ENCODE measurements at places on chromosomes 13 and 19. TPM values are rescaled to one million over a fixed set of nuclear protein-coding genes. Genes with fewer than 3 reads are reported as not detected.

Gene CYTH2
- 42.3 TPM for total RNA-seq

DNA sequence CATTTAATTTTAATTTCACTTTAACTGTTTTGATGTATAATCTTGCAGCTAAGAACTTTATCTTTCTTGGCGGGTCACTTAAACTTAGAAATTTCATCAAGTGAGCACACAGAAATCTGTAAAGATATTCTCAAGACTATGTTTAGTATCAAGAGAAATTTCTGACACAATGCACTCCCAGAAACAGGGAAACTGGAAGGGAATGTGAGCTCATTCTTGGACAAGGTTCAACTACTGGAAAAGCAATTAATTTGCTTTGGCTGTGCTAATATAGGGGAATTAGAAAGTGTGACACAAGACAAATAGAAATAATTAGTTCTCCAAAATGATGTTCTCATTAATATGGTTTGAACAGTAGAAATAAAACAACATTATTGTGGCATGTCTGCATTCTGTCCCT lies 402.3 kb downstream of the DACH1 start:
- no peaks in the 10 kb centered on the region for H3K4me1 ChIP-seq
- no peak overlapping the region for H3K4me3 ChIP-seq
- no peaks in the 10 kb centered on the region for H3K27me3 ChIP-seq
- DNase-seq, result no peak

GRCh38 chr13:85879014-85879413 lies 79.8 kb upstream of the SLITRK6 start:
- no peak overlapping the region for H3K27ac ChIP-seq
- no peak for DNase-seq
- H3K4me3 ChIP-seq, result no peak overlapping the region
- H3K4me1 ChIP-seq, result no peaks in the 10 kb centered on the region

Gene FUT6
- not detected for total RNA-seq

GRCh38 chr13:106867249-106867648 lies 299.3 kb upstream of the ARGLU1 start:
- no peak overlapping the region for H3K27ac ChIP-seq
- H3K4me1 ChIP-seq, result no peaks in the 10 kb centered on the region
- DNase-seq, result no peak
- H3K4me3 ChIP-seq, result no peak overlapping the region

DNA sequence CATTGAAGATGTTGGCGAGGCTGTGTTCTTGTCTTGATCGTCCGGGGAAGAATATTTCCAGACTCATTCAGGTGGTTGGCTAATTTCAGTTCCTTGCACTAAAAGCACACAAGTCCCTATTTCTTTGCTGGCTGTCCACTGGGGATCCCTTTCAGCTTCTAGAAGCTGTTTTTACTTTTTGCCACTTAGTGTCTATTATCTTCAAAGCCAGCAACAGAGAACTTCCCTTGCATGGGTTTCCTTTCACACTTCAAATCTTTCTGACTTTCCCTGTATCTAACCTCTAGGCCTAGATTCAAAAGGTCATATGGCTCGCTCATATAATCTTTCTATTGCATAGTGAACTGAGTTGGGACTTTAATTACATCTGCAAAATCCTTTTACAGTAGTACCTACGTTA lies 215.3 kb upstream of the PCDH9 start:
- H3K36me3 ChIP-seq, result no peaks in the 10 kb centered on the region
- H3K27ac ChIP-seq, result no peak overlapping the region
- DNase-seq, result no peak
- no peaks in the 10 kb centered on the region for H3K4me1 ChIP-seq

GRCh38 chr19:17339088-17339741 lies 1.9 kb downstream of the GTPBP3 start:
- H3K4me1 ChIP-seq, result peaks cover 14% of the 10 kb centered on the region
- H3K27me3 ChIP-seq, result no peaks in the 10 kb centered on the region
- peak overlapping the region; percentile 98 for H3K4me3 ChIP-seq
- H3K27ac ChIP-seq, result no peak overlapping the region

DNA sequence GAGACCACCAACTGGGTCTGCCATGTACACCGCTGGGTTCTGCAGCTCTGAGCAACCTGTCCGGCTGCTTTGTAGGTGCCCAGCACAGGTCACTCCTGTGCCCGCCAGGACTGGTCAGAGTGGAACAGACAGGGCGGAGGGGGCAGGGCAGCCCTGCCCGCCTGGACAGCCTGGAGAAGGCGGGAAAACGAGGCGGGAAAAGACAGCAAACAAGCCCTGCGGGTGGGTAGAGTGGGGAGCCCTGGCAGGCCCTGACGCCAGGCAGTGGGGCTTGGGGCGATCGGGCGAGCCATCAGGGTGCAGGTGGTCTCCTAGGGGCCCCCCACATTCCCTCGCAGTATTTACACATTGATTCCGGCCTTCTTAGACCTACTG lies 533 bp upstream of the UHRF1 start:
- no peaks in the 10 kb centered on the region for H3K36me3 ChIP-seq

Gene C19orf73
- total RNA-seq, result 3.9 TPM

GRCh38 chr13:106533943-106534638 lies 1.4 kb downstream of the EFNB2 start:
- H3K4me3 ChIP-seq, result peak overlapping the region; percentile 86
- H3K4me1 ChIP-seq, result peaks cover 20% of the 10 kb centered on the region
- peak; percentile 12 for DNase-seq
- no peak overlapping the region for H3K27ac ChIP-seq
- H3K27me3 ChIP-seq, result peaks cover 39% of the 10 kb centered on the region
- no peaks in the 10 kb centered on the region for H3K36me3 ChIP-seq

Gene CEACAM5
- total RNA-seq, result not detected

Gene CCL25
- total RNA-seq, result not detected

GRCh38 chr13:41465241-41465847 lies 8.0 kb downstream of the RGCC start:
- peaks cover 75% of the 10 kb centered on the region for H3K4me1 ChIP-seq
- peak overlapping the region; percentile 94 for H3K27ac ChIP-seq
- H3K27me3 ChIP-seq, result no peaks in the 10 kb centered on the region
- H3K36me3 ChIP-seq, result peaks cover 16% of the 10 kb centered on the region

Gene COMP
- total RNA-seq, result not detected

DNA sequence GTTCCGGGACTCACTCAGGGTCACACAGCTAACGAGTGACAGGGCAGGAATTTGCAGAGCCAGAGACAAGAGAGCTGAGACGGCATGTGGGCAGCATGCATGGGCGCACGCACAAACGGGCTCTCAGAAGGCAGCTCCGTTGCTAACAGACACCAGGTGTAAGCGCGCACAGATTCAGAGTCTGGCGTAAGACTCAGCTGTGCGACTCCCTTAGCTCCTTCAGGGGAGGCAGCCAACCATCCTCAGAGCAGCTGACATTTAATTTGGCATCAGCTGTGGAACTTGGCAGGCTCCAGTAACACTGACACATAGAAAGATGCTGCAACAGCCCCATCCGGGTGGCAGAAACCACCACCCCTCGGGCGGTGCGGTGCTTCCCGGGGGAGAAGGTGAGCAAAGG lies 7.5 kb upstream of the TM6SF2 start:
- no peak for DNase-seq
- H3K27ac ChIP-seq, result no peak overlapping the region
- H3K4me3 ChIP-seq, result no peak overlapping the region
- peaks cover 4% of the 10 kb centered on the region for H3K4me1 ChIP-seq
- H3K27me3 ChIP-seq, result no peaks in the 10 kb centered on the region

- H3K36me3 ChIP-seq, result no peaks in the 10 kb centered on the region
- H3K27ac ChIP-seq, result no peak overlapping the region
- DNase-seq, result no peak
- H3K4me1 ChIP-seq, result no peaks in the 10 kb centered on the region
- H3K27me3 ChIP-seq, result peaks cover 65% of the 10 kb centered on the region
Observed at GRCh38 chr13:110213461-110214074, 93.4 kb downstream of the COL4A1 start.

Gene ZNF491
- 0.26 TPM for total RNA-seq

- H3K27ac ChIP-seq, result no peak overlapping the region
- peaks cover 18% of the 10 kb centered on the region for H3K4me1 ChIP-seq
- DNase-seq, result no peak
- H3K27me3 ChIP-seq, result no peaks in the 10 kb centered on the region
- H3K4me3 ChIP-seq, result no peak overlapping the region
Observed at GRCh38 chr13:112714376-112715174, 24.7 kb downstream of the ATP11A start.

DNA sequence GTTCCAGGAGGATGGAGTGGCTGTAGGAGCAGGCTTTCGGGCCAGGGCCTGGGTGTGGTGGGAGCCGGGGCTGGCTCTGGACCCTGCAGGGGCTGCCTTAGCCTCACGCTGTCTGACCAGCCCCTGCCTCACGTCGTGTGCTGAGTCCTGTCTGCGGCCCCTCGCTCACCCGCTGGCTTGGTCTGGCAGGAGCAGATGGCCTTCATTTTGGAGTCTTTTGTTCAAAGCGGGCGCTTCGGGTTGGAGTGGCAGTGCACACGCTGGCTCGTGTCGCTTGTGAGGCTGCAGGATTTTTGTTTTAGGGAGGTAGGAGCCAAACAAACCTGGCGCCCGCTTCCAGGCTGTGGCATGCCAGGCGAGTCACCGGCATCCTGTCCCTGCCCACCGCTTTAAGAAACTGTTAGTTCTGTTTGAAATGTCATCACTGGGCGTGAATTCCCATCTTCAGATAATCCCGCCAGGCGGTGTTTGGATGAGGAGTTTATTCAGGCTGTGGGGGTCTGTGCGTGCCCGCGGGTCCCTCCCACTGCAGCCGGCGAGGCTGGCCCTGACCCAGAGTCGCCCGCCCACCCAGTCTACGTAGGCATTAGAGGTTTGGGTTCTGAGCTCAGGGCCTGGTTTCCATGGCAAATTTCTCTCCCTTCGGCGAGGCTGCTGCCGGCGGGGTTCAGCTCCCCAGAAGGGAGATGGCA lies 89.8 kb downstream of the KDM4B start:
- no peak overlapping the region for H3K27ac ChIP-seq
- no peak for DNase-seq
- H3K36me3 ChIP-seq, result peaks cover 4% of the 10 kb centered on the region
- no peak overlapping the region for H3K4me3 ChIP-seq
- H3K27me3 ChIP-seq, result no peaks in the 10 kb centered on the region

DNA sequence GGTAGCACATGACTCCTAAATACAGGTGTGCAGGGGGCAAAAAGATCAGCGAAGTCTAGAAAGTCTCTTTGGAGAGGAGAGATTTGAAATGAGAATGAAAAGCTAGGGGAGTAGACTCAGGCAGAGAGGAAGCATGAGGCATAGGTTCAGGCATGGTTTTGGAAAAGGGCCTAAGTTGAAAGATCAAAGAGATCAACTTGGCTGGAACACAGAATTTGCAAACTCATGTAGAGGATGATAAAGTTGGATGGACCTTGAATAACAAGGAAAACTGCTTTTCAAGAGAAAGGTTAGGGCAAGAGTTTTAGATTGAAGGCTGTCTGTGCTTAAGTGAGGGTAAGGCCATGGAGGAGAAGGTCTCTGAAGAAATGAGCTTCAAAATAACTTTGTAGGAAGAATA lies 47.4 kb upstream of the UBAC2 start:
- no peak for DNase-seq
- H3K4me3 ChIP-seq, result no peak overlapping the region
- H3K4me1 ChIP-seq, result peaks cover 7% of the 10 kb centered on the region
